Mesendoderm (in vitro differentiated cells): ENCODE measurements at places on chromosomes 1 and 21.

DNA sequence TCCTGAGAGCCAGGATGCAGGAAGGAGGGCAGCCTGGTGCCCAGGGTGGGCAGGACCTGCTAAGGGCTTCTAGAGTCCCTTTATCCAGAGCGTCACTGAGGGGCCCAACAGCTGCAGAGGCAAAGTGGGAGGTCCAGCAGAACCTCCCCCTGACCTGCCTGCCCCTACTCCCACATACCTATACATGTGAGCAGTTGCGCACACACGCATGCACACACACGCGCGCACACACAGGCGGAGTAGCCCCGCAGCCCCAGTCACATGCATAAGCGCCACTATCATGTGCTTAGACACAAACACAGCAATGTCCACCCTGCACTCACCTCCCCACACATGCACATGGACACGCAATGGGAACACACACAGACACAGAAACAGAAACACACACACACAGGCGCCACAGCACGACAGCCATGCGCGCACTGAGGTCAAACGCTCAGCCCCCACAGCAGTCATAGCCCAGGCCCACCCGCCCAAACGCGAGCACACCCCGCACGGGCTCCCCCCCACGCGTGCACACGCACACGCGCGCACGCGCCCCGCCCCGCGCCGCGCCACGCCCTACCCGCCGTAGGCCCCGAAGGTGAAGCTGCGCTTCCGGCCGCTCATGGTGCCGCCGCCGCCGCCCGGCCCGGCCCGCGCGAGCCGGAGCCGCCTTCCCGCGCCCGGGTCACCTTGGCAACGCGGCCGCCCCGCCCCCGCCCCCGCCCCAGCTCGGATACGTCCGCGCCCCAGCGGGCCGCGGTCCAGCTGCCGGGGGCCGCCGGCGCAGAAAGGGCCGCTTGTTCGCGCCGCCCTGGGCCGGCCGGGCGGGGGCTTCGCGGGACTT lies 17.7 kb downstream of the RAP1GAP start:
- DNase-seq = peak; percentile 67

DNA sequence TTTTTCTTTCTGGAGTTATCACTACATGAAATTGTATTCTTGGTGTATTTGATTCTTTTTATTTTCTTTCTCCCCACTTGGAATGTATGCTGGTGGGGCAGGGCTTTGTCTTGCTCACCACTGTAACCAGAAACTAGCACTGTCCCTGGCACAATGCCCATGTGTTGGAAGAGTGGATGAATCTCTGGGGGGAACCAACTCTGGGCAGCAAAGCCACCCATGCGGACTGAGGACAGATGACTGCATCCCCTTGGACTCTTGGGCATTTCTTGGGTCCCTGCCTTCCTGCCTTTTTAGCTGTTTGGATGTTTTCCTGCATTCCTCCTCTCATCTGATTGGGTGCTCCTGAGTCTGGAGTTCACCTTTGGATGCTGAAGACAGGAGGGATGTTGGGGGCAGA lies 6.1 kb downstream of the CYP4B1 start:
- DNase-seq = no peak

- no peak for DNase-seq
Measured at GRCh38 chr1:196308176-196308575, 300.1 kb downstream of the KCNT2 start.

DNA sequence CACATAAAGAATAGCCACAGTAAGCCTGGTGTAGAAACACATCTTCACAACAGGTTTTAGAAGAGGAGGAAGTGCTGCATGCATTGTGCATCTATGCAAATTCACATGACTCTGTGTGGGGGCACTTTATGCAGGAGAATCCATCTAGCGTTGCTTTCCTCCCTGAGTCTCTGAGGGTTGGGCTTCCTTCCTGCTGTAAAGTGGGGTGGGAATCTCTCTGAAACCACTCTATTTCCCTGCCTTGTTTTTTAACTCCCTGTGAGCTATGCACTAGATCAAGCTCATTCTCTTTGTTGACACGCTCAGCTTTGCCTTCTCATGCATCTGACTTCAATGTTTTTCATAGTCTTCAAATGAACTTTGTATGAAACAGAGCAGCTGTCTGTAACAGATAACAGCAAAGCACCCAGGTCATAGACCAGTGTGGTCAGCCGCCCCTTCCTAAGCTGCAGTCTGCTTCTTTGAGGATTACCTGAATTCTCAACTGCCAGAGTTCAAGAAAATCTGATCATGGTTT lies 102.7 kb upstream of the DPH5 start:
- DNase-seq = peak; percentile 33

- DNase-seq = no peak
Measured at GRCh38 chr1:95049935-95050334, 22.8 kb downstream of the ALG14 start.

DNA sequence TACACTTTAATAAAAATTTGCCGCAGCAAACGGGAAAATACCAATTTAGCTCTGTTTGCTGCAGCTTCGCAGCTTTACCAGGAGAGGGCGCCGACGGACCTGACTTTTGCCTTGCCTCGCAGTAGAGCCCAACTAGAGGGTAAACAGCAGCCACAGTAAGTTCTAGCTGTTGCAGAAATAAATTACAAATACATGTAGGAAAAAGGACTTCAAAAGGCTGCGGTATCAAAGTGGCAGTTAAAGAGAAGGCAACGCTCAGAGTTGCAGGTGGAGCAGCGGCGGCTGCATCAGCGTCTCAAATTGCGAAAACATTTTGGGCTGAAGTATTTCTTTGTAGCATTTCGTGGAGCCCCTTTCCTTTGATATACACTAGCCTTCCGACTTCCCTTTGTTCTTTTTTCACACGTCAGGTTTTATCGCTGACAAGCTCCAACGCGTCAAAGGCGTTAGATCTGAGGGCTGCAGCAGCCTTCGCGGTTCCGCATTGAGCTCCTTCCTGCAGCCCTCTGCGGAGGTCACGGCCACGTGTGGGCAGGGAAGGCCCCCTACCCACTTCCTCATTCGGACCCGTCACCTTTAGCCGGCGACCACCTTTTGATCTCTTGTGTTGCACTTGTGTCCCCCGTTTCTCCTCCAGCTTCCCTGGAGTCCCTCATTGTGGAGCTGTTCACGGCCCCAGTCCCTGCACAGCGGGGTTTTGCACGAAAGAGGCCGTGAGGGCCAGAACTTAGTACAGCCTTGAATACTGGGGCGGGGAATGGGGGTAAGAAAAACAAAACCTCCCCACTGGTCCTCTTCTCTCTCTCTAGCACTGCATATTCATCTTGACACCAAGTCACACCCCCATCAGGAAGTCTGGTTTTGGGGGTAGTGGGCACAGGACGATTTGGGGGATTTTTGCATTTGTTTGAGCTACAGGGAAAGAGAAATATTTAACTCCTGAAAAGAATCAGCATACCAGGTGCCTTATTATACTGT lies 72.8 kb downstream of the S1PR1 start:
- peak; percentile 86 for DNase-seq

GRCh38 chr1:161910604-161911003 lies 113.1 kb downstream of the OLFML2B start:
- DNase-seq = no peak

DNA sequence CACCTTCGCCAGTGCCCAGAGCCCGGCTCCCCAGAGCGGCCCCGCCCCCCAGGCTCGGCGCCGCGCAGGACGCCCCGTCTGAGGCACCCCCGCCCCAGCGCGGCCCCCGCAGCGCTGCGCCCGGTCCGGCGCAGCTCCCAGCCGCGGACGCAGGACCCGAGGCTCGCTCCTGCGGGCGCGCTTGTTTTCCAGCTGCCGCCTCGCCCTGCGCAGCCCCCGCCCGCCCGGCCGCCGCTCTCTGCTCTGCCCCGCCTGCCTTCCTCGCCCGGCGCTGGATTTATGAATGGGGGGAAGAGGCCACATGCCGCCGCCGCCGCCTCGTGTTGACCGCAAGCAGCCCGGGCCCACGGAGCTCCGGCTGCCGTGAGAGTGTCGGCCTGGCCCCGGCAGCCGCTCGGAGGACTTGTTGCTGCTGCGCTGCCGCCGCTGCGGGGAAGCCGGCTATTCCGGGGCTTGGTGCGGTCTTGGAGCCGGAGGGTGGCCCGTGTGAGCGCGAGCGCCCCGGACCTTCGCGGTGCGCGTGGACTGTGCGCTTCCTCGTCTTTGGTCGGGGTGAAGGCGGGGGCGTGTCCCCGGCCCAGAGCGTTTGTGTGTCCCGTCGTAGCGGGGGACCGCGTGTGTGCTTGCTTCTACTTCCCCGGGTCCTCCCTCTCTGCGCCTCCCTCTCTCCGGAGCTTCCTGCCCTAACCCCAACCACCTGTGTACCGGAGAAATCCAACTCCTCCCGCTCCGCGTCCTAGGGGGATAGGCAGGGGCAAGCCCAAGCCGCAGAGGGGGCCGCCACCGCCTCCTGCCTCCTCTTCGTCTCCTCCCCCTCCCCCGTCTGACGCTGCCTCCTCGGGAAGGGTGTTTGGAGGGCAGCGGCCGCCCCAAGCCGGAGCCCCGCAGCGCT lies 736 bp downstream of the KCNC4 start:
- DNase-seq = peak; percentile 71

DNA sequence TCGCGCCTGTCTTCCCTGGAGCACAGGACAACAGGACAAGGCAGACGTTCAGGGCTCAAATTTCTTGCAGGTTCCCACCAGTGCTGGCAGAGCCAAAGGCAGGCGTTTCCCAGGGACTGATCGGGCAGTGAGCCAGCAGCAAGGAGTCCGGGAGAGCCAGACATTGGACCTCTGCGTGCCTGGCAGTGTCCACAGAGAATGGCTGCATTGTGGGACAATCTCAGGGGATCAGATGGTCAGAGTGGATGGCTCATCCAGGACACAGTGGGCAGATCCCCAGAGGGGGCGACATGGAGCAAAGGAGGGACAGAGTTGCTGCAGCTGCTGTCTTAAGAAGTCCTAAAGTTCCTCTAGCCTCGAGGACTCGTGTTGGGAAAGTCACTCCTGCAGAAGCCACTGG lies 4.6 kb downstream of the TMEM63A start:
- DNase-seq = peak; percentile 78

GRCh38 chr1:80403471-80403893 lies 1397.0 kb upstream of the ADGRL4 start:
- DNase-seq = no peak

- DNase-seq = no peak
Measured at GRCh38 chr1:86913399-86913895, 479 bp downstream of the SELENOF start.

- DNase-seq = no peak
Measured at GRCh38 chr1:156644640-156645039, 2.7 kb downstream of the BCAN start.

GRCh38 chr1:156625436-156626078 lies 6.3 kb downstream of the HAPLN2 start:
- peak; percentile 40 for DNase-seq

DNA sequence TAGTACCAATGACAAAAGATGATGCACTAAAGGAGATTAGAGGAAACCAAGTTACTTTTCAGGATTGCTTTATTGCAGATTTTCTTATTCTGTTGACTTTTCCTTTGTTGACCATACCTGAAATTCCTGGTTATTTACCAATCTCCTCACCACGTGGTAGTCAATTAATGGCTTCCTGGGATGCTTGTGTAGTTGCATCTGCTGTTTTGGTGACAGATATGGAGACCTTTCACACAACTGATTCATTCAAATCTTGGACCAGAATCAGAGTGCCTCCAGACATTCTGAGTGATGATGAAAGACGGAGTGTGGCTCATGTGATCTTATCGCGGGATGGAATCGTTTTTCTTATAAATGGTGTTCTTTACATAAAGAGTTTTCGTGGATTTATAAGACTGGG lies 91.3 kb downstream of the CATSPERE start:
- DNase-seq = peak; percentile 13

GRCh38 chr1:169111472-169111871 lies 5.0 kb downstream of the ATP1B1 start:
- DNase-seq = no peak

DNA sequence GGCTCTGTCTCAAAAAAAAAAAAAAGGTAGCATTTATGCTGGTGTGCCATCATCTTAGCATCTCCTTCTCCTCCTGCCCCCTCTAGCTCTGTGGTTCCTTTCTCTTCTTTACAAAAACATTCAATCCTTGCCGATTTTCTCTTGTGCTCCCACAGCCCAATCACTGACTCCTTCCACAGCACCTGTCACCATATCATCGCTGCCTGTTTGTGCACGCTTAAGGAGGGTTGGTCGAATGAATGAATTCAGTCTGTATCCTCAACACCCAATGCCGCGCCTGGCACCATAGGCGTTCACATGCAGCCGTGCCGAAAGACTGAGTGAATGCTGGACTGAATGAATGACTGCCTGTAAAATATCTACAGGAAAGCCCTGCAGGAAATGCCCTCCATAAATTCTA lies 7.9 kb downstream of the RNU5D-1 start:
- DNase-seq = no peak

DNA sequence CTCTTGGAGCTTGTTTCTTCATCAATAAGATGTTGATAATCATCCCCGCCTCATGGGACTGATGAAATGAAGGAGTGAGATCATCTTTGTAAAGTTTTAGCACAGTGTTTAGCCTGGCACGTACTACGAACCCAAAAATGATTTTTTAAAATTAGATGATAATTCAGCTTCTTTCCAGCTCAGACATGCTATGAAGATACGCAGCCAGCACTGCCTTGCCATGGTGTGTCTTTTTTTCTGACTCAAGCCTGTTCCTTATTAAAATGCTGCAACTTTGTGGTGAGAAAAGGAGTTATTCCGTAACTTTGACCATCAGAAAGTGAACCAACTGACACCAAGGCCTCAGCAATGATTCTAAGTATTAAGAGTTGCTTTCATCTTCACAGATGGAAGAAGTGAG lies 269.0 kb downstream of the LTN1 start:
- DNase-seq = no peak

GRCh38 chr1:41474490-41475271 lies 9.8 kb downstream of the EDN2 start:
- DNase-seq = peak; percentile 53

- peak; percentile 83 for DNase-seq
Measured at GRCh38 chr1:212291505-212292134, 6.4 kb downstream of the PPP2R5A start.

GRCh38 chr21:31873275-31873695 lies 465 bp downstream of the HUNK start:
- DNase-seq = peak; percentile 47

DNA sequence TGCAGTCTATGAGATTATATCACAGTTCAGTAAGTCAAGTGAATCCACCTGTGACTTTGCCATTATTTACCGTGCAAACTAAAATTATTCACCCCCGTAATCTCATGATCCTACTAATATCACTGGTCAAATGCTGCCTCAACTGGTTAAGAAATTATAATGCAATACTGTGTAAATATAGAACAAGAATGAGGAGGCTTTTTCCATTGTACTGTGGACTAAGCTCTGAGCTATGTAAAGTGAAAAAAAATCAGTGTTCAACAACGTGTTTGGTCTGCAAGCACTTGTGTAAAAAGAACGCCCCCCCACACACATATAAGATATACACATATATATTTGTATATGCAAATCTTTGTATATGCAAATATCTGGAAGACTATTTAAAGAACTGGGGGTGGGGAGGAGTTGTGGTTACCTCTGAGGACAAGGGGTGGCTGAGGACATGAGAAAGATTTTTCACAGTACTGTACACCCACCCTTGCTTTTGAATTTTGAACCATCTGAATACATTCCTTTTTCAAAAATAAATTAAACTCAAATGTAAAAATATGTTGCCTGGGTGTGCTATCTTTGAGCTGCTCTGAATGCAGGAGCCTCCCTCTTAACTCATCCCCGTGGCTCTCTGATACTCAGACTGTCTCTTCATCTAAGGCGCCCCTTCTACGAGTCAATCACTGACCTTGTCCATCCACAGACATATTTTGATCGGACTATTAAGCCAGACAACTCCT lies 57.0 kb downstream of the PTP4A2 start:
- DNase-seq = no peak
